Hair follicle dermal papilla cell (primary cell): ENCODE measurements at places on chromosomes 11 and 22. TPM values are rescaled to one million over a fixed set of nuclear protein-coding genes. Genes with fewer than 3 reads are reported as not detected.

The INPP5J gene
- 0.24 TPM in 1 of 2 replicates, not detected in the other for total RNA-seq

The ACR gene
- 0.16 TPM in 1 of 2 replicates, not detected in the other for total RNA-seq

The MS4A8 gene
- total RNA-seq: not detected in 2 replicates

The XKR3 gene
- not detected in 2 replicates for total RNA-seq

The MYOD1 gene
- total RNA-seq: not detected in 2 replicates

The GRIA4 gene
- 0.49 and 0.81 TPM in 2 replicates for total RNA-seq

The MUC6 gene
- not detected in 2 replicates for total RNA-seq

The C11orf16 gene
- not detected in 2 replicates for total RNA-seq

The SYT12 gene
- total RNA-seq: under 0.01 and 0.49 TPM in 2 replicates

The SCGB1D4 gene
- not detected in 2 replicates for total RNA-seq

The MMP3 gene
- 189 and 928 TPM in 2 replicates for total RNA-seq

The RIMBP3C gene
- 0.12 and 0.32 TPM in 2 replicates for total RNA-seq

The SREBF2 gene
- total RNA-seq: 98.8 and 109 TPM in 2 replicates

The CHST1 gene
- total RNA-seq: 0.73 and 1.8 TPM in 2 replicates

The NLRP10 gene
- 2.3 and 2.9 TPM in 2 replicates for total RNA-seq

The PLCB3 gene
- 60.6 and 68.5 TPM in 2 replicates for total RNA-seq

The PHOX2A gene
- total RNA-seq: not detected in 2 replicates

The MRGPRE gene
- total RNA-seq: 0.16 TPM in 1 of 2 replicates, not detected in the other

The ZFTA gene
- total RNA-seq: 22.7 and 22.9 TPM in 2 replicates
